ENCODE measurements at places on chromosomes 3 and 15.

DNA sequence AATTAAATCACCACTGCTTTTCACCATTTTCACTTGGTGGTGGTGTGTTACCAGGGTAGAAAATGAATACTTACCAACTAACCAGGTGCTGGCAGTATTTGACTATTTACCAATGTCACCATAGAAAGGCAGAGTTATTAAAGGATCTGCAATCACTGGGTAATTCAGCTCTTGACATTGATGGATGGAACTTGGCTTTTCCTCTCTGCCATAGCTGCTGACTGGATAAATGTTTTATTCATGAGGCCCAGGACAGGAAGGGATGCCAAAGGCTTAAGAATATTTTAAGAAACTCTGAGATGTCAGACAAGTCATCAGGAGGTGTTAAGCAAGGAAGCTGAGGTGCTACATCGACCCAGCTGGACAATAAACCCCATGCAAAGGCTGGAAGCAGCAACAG, 495.5 kb upstream of the CFAP20DC start:
- DNase-seq = no peak

GRCh38 chr3:182258538-182259177, 534.6 kb upstream of the ATP11B start:
- no peak for DNase-seq

DNA sequence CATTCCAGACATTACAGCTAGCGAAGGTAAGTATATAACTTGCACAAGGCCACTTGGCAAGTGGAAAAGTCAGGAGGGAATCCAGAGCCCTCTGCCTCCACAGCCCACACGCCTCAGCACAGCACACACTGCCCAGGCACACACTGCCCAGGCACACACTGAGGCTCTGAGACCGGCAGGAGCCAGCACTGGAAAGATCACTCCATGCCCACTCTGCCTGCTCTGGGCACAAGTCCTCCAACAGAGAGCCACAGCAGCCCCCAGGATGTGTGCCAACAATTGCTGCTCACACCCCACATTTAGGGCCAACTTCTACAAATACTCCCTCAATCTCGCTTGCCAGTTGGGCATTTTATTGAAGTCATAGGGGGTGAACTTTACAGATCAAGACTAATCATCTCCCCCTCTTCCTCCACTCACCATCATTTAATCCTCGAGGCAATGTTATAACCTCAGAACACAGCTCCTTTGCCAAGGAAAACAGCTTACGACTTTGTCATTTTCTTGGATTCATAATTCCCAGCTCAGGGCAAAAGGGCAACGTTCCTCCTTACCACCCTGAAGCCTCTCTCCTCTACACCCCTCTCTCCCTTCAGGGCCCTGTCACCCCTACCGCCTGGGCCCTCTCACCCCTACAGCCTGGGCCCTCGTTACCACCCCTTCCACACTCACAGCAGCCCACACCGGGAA, 53.0 kb upstream of the TPM1 start:
- DNase-seq = no peak

DNA sequence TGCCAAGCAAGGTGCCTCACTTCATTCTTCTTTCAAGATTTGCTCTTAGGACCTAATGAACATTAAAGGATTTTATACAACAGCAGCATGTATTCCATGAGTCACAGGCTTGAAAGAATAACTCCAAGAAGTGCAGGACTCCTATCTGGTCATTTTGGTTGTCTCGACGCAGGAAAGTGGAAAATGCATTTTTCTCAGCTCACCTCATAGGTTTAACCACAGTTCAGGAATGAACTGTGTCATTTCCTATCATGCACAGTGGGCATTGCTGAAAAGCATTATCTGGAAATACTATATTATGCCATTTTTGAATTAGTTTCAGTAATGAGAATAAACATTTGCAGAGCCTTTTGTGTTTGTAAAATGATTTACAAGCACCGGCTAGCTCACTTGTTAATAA, 98.7 kb upstream of the BFSP2 start:
- DNase-seq = no peak

DNA sequence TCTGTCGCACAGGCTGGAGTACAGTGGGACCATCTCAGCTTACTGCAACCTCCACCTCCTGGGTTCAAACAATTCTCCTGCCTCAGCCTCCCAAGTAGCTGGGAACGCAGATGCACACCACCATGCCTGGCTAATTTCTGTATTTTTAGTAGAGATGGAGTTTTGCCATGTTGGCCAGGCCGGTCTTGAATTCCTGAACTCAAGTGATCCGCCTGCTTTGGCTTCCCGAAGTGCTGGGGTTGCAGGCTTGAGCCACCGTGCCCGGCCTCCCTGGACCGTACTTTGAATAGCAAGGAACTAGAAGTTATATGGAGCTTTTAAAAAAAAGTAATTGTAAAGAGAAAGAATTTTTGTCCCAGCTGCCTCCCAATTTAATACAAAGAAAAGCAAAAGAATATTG, 8.3 kb upstream of the ANKUB1 start:
- DNase-seq = no peak

DNA sequence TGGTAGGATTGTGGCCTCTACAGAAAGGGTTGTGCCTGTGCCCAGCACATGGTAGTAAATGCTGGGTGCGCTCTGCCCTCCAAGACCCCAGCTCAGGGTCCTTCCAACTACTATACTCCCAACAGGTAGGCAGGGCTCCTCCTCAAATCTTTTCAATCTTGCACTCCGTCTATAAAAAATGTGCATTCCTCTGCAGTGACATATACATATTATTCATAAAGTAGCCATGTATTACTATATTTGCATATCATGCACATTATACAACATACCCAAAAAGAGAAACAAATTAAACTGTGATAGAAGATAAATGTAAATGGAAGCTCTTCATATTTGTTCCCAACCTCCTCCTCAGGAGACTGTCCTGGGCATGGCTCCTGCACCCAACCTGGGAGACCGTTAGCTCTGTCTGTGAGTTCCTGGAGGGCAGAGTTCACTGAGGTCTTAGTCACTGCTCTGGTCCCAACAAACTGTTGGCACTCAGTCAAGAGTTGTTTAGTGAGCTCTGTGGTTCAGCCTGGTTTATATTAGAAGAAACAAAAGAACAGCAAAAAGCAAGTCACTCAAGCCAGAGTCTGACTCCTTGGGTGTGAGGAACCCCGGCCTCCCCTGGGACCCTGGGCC, 47.7 kb upstream of the GRIP2 start:
- no peak for DNase-seq

GRCh38 chr15:78317145-78317836, 17.9 kb upstream of the SKIC8 start:
- no peak for DNase-seq

DNA sequence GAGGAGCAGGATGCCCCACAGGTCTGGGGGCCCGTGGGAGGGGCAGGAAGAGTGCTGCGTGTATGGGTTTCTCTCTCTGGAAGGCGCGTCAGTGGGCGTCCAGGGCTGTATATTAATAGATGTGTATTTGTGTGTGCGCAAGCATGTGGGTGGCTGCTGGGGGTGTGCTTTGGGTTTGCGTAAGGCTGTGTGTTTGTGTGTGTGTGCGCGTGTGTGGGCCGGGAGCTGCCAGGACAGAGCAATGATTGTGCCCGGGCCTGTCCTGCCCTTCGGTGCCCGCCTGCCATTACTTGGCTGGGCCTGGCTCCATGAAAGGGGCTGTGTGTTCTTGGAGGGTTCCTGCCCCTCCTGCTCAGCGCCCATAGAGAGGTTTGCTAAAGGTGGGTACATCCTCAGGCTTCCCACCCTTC, 16.3 kb downstream of the CSPG4 start:
- DNase-seq = no peak

DNA sequence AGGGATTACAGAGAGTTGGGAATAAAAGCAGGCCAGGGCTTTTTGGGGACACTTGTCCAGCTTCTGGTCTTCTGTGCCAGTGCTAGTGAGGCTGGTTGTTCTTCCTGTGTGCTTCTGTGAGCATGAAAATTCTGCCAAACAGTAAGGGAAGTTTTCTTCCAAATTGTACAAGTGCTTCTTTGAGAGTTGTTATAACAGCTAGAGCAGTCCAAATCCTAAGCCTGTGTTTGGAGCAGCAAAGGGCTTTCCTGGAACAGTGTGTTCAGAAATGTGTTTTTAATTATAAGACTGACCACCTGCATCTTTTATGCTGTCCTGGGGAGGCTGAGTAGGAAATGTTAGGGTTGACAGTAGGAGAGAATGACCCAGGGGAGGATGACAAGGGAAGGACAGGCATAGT, 223.0 kb upstream of the P2RY1 start:
- DNase-seq = no peak

- no peak for DNase-seq
Observed at GRCh38 chr15:86135041-86135440, 55.4 kb downstream of the AGBL1 start.

DNA sequence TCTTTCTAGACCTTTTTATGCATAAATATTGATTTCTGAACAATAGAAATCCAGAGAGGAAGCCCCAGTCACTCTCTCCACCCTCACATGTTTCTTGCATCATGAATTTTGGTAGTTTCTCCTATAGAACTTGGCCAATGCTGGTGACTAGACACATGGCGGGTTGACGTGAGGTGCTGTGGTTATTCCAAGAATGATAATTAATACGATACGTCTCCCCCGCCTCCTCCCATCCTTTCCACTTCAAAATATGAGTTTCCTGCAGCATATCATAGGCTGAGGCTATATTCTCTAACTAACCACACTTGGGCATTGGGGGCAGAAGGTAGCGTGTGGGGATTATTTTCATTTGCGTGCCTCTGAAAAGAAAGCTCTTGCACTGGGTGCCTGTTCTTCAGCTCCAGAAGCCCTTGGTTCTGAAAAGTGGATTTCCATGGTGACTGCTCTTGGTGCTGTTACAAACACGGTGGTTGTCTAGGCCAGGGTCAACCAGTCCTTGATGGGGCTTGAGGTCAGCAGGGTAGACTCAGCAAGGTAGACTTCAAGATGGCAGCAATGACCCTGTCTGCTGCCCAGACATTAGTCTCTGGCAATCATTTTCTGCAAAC, 5.3 kb downstream of the TNFSF10 start:
- DNase-seq = no peak

DNA sequence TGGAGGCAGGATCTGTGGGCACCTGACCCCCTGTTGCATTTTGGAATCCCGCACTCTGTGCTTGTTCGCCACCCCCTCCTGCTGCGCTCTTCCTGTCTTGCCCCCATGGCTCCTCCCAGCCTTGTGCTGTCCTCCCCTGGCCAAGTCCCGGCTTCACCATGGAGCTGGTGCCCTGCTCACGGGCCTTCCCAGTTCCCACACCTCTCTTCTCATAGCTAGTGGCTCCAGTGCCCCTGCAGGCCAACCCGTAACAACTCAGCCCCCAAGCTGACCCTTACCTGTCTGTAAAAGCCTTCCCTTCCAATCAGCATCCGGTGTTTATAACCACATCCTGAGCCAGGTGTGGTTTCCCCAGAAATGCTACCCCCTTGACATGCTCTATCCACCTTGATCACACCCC, 407.7 kb upstream of the C2CD4B start:
- no peak for DNase-seq

DNA sequence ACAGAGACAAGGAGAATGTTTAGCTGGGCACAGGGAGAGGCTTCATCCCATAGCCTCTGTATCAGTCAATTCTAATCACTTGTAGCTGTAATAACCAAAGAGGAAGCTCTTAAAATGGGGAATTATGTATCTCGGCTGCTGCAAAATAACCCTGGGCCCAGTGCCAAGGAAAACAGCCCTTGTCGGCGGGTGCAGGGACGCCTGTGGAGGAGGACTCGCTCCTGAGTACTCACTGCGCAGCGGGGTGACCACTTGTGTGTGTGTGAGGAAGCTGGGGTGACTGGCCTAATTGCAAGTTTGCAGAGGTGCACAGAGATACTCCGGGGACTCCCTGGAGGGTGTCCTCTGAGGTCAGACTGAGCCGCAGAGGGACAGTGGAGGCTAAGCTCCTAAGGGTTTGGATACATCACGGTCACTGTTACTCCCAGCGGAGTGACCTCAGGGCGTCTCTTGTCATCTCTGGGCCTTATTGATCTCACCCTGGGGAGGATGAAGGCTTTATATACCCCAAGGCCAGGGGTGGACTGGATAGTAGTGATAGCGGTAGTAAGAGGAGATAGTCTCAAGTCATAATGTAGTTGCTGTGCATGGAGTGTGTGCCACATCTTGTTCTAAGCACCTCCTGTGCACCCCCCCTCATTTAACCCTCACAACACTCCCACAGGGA, 37.2 kb downstream of the SLC6A6 start:
- no peak for DNase-seq

DNA sequence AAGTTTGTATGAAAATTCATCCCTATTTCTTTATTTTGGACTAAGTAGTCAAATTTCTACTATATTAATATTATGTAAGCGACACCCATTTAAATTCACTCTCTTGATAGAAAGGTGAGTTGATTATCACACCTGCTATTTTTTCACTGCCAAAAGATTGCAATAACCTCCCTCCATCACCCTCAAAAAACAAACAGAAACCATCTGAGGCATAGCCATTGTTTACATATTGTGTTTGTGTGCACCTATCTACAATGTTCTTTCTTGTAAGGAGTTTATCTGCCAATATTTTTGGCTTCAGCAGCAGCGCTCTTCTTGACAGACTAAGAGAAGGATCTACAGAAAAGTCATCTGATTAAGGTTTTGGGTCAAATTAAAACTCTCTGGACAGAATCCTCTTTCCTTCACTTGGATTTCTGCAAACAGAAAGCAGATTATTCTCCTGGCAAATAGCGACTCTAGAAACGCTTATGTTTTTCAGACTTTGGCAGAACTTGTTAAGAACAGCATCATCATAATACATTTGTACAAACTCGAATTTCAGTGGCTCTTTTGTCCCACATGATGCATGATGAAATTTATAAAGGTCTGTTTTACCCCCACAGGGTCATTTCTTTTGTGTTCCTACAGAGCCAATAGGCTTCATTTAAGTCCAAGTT, 48.6 kb downstream of the KCNMB2 start:
- DNase-seq = no peak

- DNase-seq = no peak
Observed at GRCh38 chr3:70747847-70748246, 435.4 kb upstream of the MDFIC2 start.

- DNase-seq = no peak
Observed at GRCh38 chr15:59353994-59354416, 18.7 kb downstream of the MYO1E start.

DNA sequence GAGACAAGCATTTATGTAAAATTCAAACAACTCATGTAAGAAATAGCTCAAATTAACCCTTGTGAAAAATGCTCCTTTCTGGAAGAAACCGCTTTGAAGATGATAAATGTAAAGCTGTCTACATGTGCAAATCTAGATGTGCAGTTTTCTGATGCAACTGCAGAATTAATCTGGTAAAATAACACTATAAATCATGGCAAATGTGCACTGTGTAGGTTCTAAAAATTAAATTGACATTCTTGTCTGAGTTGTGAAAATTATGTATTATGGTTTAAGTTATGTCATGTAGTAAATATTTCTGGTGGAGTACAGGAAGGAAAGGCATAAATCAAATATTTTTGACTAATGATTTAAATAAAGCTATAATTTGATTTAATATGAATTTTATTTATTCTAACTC, 678.1 kb upstream of the SEMA6D start:
- DNase-seq = no peak

DNA sequence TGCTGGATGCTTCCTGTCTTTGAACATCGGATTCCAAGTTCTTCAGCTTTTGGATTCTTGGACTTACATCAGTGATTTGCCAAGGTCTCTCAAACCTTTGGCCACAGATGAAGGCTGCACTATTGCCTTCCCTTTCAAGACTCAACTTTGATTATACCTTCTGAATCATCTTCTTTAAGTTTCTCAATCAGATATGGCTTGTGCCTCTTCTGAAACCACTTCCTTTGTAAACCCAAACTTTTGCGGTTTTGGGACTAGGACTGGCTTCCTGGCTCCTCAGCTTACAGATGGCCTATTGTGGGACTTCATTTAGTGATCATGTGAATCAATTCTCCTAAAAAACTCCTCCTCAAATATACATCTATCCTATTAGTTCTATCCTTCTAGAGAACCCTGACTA, 47.1 kb upstream of the CADPS start:
- no peak for DNase-seq

- DNase-seq = no peak
Observed at GRCh38 chr3:100427699-100428098, 26.4 kb downstream of the LNP1 start.

All from activated T-helper 1 cell treated with Interleukin-2 at 50 U/mL for 16 hours (primary cell).